NCI-H187 treated with DMSO at 0.1 percent for 48 hours (cell line): ENCODE measurements at places on chromosomes 16 and 17.

GRCh38 chr17:40648384-40648968, 858 bp upstream of the SMARCE1 start:
- no peak for DNase-seq

GRCh38 chr17:15502369-15503112, 35.1 kb upstream of the CDRT4 start:
- DNase-seq, result no peak

GRCh38 chr17:10814075-10814474, 10.2 kb upstream of the TMEM238L start:
- no peak for DNase-seq

GRCh38 chr16:81035398-81035974, at the start of gene ATMIN:
ATMIN (plus strand) TSS chr16:81035842; CDS start chr16:81035871, 29 bp downstream.
- peak; percentile 6 for DNase-seq

DNA sequence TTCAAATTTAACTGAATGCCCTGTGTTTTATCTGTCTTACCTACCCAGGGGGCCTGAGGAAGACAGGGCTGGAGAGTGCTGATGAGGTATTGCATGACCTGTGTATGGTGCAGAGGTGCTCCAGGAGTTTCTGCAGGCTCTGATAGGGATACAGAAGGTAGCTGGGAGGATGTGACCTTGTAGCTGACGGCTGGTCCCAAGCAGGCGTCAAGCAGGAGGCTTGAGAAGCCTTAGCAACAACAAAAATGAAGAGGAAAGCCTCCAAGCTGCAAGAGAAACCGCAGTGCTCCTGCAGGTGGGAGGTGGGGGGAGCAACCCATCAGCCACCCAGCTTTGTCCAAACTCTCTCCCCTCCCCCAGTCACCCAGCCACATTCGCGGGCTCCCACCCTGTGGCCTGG, 40.4 kb downstream of the LAT start:
- DNase-seq, result no peak

DNA sequence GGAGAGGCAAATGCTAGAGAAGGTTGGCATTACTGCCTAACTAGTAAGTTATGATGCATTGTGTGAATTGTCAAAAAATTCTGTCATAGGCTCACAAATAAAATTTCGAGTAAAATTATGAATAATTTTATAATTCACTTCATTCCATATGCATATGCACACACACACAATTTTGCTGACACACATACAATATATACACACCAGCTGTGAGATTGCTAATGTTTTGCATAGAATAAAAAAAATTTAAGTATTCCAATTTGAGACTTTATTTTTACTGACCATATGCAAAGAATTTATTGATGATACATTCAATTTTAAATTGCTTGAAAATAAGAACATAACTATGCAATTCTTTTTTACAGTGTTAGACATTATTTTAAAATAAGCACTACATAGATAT, 6.8 kb upstream of the TMEM100 start:
- DNase-seq, result no peak

GRCh38 chr16:4376893-4377572, 5.4 kb downstream of the VASN start:
- DNase-seq, result no peak

DNA sequence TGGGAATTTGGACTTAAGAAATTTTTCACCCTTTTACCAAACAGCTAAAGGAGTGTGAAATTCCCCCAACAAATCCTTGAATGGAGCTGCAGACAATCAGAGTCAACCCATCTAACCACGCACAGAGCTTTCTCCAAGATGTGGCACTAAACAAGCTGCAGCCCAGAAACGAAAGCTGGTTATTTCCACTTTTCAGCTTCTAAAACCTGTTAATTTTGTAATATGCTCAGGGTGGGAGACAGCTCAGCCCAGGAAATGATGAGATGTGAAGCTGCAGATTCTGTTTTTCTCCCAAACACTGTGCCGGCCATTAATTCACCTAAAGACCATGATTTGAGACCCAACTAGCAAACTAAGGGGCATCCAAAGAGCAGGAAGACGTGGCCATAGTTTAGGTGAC, 33.2 kb upstream of the ABR start:
- DNase-seq, result no peak

GRCh38 chr16:14168146-14168545, 97.0 kb downstream of the MRTFB start:
- DNase-seq, result no peak

DNA sequence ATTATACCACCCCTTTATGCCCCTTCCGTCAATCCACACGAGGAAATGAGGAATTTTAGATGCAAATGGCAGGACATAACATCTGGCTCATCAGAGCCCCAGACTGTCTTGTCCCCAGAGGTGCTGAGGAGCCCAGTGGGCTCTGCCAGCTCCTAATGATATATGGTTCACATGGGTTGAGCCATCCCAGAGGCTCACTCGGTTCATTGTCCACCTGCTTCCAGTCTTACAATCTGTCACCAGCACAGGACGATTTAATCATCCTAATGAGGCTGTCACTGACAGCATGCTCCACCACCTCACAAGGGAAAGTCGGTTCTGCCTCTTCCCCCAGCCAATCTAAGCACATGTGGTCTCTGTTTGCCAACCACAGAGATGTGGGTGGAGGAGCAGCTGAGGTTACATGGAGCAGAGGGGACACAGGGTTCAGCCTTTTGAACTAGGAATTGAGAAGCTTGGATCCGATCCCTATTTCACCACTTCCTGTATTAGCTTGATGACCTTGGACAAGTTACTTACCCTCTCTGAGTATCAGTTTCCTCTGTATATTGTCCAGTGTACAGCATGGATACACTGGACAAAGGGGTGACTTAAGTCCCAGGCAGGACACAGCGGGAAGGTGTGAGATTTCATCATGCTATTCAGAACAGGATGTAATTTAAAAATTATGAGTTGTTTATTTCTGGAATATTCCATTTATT, 27.0 kb upstream of the DHX8 start:
- DNase-seq, result no peak

DNA sequence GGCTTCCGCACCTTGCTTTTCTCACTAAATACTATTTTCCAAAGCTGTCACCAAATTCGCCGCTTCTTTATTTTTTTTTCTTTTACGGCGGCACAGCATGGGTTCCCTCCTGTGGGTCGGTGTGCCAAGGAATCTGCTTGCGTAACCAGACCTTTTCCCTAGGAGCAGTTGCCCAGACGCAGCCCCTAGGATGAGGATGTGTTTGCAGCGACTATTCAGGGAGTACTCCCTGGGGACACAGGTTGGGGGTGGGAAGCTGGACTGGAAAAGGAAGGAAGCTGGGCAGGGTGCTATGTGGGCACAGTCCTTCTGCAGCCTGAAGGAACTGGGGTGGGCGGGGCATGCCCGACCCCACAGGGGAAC, 49.0 kb upstream of the ZCCHC14 start:
- DNase-seq, result no peak

- no peak for DNase-seq
Observed at GRCh38 chr16:72859581-72859980, 188.3 kb downstream of the ZFHX3 start.

GRCh38 chr17:30093463-30094147, 23.0 kb upstream of the NSRP1 start:
- DNase-seq, result no peak
